ENCODE measurements at places on chromosomes 3 and 15.

- DNase-seq = no peak
Observed at GRCh38 chr3:157793745-157794144, 290.5 kb upstream of the VEPH1 start.

DNA sequence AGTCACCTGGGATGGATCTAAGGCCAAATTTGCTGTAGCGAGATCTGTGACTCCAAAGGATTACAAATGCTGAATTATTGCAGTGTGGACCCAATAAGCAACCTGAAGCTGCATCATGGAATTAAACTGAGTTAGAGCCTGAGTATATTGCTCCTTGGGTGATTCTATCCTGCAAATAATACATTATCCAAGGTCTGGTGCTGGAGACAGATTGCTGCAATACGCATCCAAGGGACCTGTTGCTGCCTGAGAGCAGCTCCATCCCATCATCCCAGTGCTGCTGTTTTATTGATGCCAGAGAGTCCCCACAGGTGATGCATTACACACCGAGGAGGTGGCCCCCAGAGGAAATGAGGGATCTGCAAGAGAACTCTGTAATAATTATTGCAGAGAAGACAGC lies 31.6 kb upstream of the PCSK6 start:
- no peak for DNase-seq

DNA sequence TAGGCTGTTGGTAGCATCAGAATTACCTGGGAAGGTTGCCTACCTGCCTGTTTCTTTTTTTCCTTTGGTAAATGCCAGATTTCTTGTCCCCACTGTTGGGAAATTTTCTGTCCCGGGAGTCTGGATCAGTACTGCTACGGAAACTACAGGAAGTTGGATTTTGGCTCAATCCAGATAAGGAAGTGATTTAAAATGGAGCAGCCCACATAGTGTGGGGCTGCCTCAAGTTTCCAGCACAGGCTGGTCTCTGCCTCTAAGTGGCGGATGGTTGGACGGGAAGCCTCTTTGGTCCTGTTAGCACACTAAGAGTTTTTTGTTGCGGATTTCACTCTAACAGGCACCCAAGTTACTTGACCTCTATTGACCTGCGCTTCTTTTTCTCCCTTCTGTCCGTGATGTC lies 54.7 kb downstream of the EEFSEC start:
- DNase-seq = no peak

DNA sequence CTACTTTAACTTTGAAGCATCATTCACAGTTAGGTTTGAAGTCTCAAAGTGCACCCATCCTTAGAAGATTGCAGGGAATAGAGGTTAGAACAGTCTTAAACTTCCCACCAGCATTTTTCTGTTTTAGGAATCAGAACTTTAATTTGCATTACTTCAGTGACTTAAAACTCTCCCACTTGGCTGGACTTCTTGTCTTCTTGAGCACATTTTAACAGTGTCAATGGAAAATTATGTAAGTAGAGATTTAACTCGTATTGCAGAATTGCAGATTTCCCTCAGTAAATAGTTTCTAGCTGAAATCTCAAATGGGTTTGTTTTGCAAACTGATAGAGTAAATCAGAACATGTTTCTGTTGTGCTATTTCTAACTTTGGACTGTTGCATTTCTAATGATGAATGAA lies 369.6 kb downstream of the OTOL1 start:
- DNase-seq = no peak

DNA sequence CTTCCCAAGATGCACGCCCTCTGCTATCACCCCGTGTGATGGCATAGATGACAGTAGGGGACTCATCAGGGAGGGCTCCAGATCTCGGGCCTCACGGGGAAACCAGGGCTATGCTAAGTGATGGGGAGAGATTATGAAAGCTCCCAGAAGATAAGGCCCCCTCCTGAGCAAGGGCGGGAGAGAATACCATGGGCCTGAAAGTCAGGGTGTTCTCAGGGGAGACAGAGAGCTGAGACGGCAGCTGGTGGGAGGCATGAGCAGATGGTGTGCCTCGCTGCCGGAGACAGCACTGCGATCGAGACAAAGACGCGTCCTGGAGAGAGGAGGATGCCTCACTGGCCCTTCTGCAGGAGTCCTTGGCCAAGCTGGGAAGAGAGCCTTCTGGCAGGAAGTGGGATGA lies 106.5 kb upstream of the ADPGK start:
- DNase-seq = no peak

DNA sequence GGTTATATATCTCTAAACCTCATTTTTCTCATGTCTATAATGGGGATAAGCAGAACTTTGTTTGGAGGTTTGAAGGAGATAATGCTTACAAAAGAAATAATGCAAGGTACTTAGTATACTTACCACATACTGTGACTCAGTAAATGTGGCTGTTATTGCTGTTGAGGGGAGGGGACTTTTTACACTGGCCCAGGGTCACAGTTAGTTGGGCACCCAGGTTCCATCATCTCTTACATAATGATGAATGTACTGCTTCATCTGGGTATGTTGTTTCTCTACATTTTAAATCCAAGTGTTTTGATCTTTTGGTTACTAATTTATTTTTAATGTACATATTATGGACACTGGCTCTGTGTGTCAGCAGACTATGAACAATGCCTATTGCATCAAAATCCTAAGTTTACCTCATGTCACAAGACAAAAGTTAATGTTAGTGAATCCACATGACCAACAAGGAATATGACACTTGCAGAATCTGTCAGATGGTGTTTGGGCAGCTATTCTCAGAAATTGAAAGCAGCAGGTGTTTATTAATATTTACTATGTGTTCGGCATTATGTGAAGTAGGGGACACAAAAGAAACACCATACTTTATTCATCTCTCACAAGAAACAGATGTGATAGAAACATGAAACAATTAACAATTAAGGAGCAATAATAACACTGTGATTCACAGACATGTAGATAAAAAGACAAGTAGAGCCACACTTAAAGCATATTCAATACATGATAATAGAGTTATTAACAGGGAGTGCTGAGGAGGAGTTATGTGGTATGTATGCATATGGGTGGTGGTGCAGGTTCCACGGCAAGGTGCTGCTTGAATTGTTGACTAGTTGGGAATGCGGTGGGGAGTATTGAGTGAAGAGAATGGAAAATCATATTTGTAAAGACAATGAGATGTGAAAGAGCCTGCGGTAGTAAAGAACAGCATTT lies 109.7 kb downstream of the GALK2 start:
- DNase-seq = no peak

DNA sequence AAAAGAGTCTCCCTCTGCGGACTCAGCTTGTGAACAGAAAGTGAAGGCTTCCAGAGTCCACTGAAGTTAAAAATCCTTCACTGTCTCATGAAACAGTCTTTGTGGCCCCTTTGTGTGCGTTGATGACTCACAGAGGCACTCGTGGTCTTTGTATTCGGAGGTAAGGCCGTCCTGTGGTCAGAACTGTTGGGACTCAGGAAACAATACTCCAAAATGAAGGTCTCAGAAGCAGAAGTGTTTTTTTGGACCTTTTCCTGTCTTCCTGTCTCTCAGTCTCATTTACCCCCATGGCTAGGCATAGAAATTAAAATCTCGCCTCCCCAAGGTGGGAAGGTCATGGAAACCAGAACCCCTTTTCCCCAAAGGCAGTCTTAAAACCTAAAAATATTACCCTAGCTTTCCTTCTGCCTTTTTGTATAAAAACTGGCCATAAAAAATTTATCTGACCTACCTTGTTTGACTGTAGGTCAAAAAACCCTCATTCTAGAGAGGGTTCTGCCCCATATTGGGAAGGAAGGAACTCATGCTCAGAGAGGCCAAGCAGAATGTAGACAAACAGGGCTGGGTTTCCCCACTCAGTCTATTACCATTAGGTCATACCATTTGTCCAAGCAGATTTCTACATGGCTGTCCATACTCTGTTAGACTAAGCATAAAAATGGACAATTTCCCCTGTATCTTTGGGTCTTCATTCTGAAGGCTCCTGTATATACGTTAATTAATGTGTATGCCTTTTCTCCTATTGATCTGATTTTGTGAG lies 19.1 kb upstream of the EPB42 start:
- DNase-seq = no peak

GRCh38 chr15:47685141-47685870 lies 32.0 kb upstream of the SEMA6D start:
- DNase-seq = no peak

GRCh38 chr15:78272316-78272715 lies 8.0 kb downstream of the DNAJA4 start:
- DNase-seq = no peak

GRCh38 chr15:90006217-90007075 lies 5.3 kb downstream of the ZNF710 start:
- DNase-seq = no peak

GRCh38 chr3:190701096-190701532 lies 161.4 kb downstream of the GMNC start:
- DNase-seq = peak; percentile 14

GRCh38 chr15:66126456-66126855 lies 127.1 kb downstream of the MEGF11 start:
- no peak for DNase-seq
